ENCODE measurements at places on chromosomes 3 and 15. TPM values are rescaled to one million over a fixed set of nuclear protein-coding genes. Genes with fewer than 3 reads are reported as not detected.

CLRN1 gene
- not detected for total RNA-seq

CPA3 gene
- not detected for total RNA-seq

CCR3 gene
- total RNA-seq, result not detected

PCBP4 gene
- 52.3 TPM for total RNA-seq

WDR93 gene
- total RNA-seq, result not detected

CELF6 gene
- total RNA-seq, result not detected

NEO1 gene
- total RNA-seq, result 5.7 TPM

LRRC2 gene
- not detected for total RNA-seq

PP2D1 gene
- total RNA-seq, result not detected

SLC9A9 gene
- 4.2 TPM for total RNA-seq

SNURF gene
- 1.8 TPM for total RNA-seq

TYRO3 gene
- 5.7 TPM for total RNA-seq

MUC13 gene
- not detected for total RNA-seq

DZIP1L gene
- total RNA-seq, result 2.5 TPM

PAK6 gene
- total RNA-seq, result 39.2 TPM

GOLIM4 gene
- 24.0 TPM for total RNA-seq

ATP8B4 gene
- total RNA-seq, result 0.56 TPM

PAQR9 gene
- total RNA-seq, result not detected

PLSCR2 gene
- not detected for total RNA-seq

GPR149 gene
- not detected for total RNA-seq

FANCD2 gene
- total RNA-seq, result 32.1 TPM

TRAIP gene
- 8.5 TPM for total RNA-seq
